CMK (cell line): ENCODE measurements at places on chromosomes 2 and 18.

GRCh38 chr2:234392041-234392615 is 104.8 kb downstream of the ARL4C start:
- no peak for DNase-seq

DNA sequence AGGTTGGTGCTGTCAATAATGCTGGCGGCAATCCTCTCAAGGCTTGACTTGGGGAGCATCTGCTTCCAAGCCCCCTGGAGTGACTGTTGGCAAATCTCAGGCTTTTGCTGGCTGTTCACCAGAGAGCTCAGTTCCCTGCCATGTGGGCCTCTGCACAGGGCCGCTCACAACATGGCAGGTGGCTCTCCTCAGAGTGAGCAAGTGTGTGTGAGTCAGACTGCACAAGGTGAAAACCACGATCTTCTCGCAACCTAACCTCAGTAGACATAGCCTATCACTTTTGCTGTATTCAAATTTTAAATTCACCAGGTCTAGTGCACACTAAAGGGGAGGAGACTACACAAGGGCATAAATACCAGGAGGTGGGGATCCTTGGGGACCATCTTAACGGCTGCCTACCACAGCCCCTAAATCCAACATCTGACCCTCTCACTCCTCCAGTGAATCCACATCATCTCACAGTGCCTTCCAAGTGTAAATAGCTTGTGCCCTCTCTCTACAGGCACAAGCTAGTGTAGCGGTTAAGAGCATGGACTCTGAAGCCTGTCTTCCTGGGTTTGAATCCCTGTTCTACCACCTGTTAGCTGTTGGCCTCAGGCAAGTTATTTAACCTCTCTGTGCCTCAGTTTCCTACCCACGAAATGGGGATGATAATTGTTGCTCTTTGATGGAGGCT is 187.7 kb upstream of the CXCR4 start:
- no peak for DNase-seq

DNA sequence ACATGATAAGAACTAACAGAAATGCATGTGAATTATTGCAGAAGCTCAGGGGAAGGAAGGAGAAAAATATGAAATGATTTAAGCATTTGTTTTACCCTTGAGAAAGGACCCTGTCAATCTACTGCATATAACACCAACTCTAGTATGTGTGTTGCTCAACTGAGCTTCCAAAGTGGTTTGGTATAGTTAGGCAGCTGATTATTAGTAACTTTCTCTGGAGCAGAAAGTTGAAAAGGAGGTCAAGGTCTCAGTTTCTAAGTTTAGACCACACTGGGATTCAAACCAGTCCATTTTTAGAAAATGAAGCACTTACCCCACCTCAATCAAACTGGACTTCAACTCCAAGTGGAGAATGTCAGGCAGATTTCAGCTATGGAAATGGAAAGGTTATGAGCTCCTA is 123.3 kb upstream of the CDC42EP3 start:
- no peak for DNase-seq

GRCh38 chr2:207796585-207797350 is 27.1 kb upstream of the FZD5 start:
- DNase-seq = no peak

DNA sequence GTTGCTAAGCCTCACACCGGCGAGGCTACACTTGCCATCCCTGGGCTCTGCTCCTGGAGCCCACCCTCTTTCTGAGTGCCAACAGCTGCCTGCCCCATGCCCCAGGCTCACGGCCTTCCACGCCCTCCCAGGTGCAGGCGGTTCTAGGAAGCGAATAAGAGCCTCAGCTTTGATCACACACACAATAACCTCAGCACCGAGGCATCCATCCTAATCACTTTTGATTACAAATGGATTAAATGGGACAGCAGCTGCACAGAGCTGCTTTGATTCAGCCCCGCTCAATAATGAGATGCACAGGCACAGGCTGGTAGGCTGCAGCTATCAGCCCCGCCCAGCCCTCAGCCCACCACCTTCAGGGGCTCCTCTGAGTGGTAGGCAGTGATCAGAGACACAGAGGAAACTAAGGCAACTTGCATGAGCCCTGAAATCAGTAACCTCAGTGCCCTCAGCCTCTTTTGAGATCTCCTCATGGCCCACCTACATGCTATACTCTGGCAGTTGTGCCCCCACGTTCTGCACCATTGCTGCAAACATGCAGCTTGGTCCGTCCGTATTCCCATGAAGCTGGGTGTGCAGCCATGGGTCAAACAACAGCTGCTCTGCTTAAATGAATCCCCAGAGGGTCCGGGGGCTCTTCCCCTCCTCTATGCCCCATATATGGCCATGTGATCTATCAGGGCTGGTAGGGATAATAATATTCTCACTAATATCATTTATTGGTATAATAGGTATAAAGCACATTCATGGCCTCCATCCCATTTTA is 171.4 kb downstream of the SETBP1 start:
- DNase-seq = no peak

DNA sequence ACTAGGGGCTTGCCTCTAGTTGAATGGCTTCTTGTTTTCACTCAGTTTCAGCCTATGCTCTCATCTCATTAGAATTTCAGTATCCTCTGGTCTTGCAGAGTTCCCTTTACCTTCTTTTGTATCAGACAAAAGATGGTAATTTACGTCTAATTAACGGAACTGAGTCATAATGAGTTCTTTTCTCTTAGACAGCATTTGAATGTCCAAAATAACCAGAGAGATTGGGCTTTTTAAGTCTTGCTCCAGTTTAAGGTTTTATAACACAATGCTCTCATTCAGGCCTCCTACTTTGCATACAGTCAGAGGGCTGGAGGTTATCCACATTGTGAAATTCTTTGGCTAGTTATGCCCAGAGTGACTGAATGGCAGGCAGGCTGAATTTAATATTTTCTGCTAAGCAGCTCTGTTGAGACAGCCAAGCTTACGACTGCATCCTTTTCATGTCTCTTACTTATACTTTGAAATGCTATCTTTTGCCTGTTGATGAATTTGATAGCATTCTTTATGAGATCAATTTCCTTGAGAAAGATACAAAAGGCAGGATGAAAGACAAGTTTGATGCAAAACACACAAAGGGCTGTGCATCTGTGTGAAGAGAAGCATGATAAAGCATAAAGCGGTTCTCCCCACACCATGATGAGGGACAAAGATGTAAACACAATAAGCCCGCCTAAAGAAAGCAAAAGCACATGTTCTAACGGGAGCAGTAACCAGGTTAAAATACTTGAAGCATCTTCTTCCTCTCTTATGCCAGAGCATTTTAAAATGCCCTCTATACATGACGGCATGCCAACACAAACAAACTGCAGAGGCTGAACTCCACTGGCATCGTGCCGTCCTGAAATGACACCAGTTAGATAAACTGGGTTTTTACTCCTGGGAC is 90.0 kb downstream of the CDH2 start:
- DNase-seq = no peak

GRCh38 chr18:23584019-23584983 is 2.0 kb downstream of the NPC1 start:
- no peak for DNase-seq

GRCh38 chr2:124480958-124481357 is 455.9 kb downstream of the CNTNAP5 start:
- DNase-seq = no peak

GRCh38 chr2:137948894-137949293 is 15.4 kb upstream of the HNMT start:
- no peak for DNase-seq

DNA sequence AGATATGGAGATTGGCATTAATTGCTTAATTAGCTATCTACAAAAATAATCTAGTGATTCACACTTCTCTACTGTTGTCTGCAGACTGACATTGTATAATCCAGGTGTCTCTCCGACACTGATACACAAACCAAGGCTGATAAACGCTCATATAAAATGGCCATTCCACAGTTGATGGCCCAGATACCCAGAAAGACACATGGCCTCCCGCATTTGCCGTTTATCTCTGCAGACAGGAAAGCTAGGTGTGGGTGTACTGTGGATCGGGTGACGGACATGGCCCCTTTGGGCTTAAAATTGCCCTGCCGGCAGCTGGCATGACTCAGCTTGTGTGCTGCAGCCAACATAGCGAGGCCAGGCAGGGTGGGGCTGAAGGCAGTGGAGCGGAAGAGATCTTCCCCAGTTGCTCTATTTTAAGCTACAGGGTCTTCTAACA is 18.5 kb downstream of the PMAIP1 start:
- no peak for DNase-seq

- no peak for DNase-seq
These were observed 42.7 kb downstream of the NPPC start for GRCh38 chr2:231883468-231883881.

- peak; percentile 7 for DNase-seq
These were observed 160.4 kb upstream of the PID1 start for GRCh38 chr2:229431327-229431954.

DNA sequence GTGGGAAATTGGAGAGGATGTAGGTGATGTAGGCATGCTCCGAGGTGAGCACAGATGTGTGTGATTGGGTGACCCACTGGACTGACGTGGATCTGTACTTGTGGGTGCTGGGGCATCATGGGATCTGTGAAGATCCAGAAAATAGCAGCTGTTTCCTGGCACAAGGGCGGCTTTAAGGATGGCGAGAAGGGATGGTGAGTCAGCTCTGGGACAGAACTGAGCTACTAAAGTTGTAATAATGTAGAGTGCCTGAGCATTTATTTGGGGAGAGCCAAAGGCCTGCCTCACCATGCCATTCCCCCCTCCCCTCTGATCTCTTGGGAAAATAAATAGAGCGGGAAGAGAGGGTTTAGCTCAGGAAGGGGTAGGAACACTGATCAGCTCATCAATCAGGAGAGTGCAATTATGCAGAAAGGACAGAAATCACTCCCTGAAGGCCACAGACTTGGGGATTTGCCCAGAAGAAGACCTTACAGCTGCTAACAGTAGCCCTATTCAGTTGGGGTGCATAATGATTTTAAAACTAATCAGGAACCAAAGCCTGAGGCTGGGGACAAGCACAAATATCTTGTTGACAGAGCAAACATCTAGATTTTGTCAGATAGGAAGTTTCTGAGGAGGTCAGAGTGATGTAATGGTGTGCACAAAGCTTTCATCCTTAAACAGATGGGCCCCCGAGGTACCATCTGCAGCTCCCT is 30.3 kb downstream of the TANC1 start:
- no peak for DNase-seq

DNA sequence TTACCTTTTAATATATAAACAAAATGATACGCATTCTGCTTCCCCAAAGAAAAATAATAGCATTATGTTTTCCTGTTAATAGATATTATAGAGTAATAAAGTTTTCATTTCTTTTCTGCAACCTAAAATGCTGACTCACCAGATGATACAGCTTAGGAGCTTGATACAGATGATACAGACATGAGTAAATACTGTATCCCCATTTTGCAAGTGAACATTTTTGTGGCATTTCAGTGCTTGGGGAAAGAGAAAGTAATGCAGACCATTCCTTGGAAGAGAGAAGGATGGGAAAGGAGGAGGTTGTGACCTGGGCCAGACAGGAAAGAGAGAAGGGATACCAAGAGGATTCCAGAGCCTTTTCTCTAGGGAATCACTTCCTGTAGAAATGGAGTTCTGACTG is 97.5 kb upstream of the FSHR start:
- DNase-seq = no peak

DNA sequence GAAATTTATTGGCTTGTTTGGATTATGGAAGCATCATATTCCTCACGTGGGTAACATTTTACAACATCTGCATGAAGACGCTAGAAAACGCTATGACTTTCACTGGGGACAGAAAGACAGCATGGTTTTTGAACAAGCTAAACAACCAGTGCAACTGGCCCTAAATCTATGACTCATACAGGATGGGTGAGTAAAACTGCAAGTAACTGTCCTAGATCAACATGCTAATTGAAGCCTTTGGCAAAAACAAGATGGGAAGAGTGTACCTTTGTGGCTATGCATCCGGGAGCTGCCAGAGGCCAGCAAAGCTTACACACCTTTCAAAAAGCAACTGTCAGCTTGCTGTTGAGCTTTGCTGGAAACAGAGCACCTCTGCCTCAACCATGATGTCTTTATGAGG is 1096.0 kb upstream of the DDX18 start:
- no peak for DNase-seq

DNA sequence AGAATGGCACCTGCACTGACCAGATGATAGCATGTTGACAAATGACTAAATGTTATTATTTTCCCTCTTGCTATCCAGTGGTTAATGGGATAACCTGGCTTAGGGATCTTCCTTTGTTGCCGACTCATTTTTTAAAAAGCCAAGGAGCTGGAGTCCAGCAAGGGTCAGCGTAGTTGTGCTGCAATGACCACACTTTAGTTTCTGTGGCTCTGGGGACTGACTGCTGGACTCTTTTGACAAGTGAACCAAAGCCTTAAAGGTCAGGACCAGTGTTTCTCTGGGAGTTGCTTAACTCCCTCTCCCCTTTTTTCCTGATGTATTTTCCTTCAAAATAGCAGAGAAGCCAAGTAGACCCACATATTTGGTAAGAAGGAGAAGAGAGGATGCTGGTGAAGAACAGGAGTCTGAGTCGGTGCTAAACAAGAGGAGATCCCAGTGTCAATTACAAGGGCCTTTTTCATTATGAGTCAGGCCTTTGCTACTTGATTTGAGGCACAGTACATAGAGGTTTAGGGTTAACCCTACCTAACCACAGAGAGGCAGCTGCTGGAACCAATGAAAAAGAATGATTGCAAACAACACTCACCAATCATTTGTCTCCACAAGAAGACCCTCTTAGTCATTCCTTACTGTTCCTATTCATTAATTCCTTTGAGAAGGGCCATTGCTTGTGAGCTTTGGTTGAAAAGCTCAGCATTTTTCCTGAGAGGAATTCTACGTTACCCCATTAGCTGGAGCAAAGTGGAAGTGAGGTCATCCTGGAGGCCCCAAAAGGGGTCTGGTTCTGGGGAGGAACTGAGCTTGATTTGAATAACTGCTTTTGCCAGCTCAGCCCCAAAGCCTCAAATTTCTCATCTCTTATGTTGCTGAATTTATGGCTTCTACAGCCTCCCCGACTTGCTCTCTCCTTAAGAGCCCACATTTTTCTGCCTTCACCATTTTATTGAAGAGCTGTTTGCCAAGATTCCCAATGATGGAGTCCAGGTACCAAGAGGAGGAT is 137.6 kb upstream of the HNMT start:
- no peak for DNase-seq

GRCh38 chr18:28183418-28184078 is 6.6 kb upstream of the CDH2 start:
- no peak for DNase-seq

DNA sequence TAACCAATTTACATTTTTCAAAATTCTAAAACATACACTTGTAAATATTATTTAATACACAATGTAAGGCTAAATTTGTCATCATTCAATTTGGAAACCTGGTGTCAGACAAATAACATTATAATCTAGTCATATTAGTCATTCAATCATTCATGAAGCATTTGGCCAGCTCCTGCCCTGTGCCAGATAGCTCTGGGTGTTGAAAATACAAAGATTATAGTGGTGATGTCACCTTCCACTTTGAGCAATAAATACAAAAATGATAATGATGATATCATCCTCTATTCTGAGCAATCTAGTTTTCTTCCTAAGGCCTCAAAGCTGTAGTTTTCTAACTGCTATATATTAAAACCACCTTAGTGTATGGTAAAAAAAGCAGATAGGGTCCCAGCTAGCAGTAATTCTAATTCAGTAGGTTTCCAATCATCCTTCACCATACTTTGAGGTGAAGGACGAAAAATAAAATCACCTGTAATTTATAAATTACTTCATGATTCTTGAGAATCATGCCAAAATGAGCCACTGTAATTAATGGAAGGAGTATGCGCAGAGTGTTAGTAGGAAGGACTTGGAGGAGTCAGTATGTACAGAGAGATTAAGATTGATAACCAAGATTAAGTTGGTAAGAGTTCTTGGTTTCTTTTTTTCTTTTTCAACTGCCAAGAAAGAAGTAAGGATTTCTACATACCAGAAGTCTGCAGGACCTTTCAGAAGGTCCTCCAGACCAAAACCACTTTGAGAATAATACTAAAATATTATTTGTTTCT is 23.2 kb downstream of the MEMO1 start:
- no peak for DNase-seq
